Right renal pelvis (tissue), 4 donors: ENCODE measurements at places on chromosomes 11 and 22. TPM values are rescaled to one million over a fixed set of nuclear protein-coding genes. Genes with fewer than 3 reads are reported as not detected.

- DNase-seq: no peak
These were observed 96.8 kb downstream of the TTC28 start for GRCh38 chr22:28582806-28583205.

DNA sequence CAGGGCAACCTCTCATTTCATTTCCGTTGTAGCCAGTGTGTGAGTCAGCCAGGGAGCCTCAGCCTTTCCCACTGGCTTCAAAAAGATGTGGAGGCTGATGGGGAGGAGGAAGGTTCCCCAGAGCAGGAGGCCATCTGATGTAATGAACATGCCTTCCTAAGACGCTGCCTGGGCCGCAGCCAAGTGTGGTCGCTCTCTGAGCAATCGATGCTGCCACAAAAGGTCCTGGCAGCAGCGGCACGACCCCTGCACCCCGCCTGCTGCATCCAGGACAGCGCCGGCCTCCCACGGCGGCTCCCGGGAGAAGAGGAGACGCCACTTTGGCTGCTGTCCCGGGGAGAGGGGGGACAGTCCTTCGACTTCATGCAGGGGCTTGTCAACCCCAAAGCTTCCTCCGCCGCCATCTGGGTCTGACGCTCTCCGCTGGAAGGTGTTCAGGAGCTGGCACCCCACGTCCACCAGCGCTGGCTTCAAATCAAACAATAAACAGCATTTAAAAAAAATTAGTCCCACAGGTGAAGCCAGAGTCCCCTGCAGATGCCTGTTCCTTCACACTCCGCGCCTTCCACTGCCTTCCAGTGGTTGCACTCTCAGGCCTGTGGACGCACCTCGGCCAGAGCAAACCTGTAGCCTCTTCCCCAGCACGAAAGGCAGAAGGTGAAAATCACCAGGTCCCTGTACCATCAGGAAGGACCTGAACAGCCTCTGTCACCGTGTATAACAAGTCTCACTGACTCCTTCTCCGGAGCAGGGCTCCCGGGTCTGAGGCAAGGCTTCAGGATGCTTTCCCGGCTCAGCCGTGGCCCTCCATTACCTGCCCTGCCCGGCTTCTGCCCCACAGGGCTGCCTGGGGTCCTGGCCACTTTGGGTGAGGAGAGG lies 930.7 kb downstream of the BRD1 start:
- no peak for DNase-seq

DNA sequence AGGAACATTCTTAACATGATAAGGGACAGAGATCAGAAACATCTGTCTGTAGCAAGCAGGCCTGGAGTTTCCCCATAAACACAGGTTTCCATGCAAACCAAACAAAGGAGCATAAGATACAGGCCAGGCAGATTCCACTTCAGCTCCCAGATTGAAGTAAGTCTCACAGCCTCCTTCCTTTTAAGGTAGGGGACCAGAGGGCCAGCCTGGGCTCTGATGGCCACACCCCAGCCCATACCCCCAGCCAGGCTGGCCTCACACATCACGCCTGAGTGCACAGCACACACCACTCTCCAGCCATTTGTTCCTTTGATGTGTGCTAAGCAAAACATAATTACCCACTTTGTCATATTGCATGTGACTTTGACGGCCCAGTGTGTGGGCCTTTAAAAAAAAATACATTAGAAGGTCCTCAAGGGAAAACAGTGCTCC lies 518.7 kb downstream of the NTM start:
- DNase-seq: peak; percentile 38

- DNase-seq: no peak
These were observed 1.5 kb upstream of the JAML start for GRCh38 chr11:118226296-118226695.

GRCh38 chr22:42637555-42637954 lies 2.8 kb downstream of the ATP5MGL start:
- no peak for DNase-seq

DNA sequence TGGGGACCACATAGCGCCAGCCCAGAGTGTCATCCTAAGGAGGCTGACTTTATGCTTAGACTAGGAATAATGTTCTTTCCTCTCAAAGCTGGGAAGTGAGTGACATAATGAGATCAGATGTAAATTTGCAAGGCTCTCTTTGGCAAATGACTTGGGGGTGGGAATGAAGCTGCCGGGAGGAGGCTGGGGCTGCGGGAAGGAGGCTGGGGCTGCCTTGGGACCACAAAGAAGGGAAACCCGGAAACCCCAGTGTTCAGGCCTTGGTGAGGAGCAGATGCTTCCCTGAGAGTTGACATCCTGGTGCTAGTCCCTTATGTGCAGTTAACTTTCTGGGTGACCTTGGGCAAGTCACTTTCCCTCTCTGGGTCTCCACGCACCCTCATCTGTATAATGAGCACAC lies 182.0 kb downstream of the CHST1 start:
- no peak for DNase-seq

Gene AQP11
- polyA plus RNA-seq: 4.2 TPM

Gene MUC6
- 9.9 TPM for polyA plus RNA-seq
